ENCODE measurements at places on chromosomes 13 and 19.

- DNase-seq = no peak
Measured at GRCh38 chr13:44165889-44166496, 207.6 kb upstream of the SERP2 start.

DNA sequence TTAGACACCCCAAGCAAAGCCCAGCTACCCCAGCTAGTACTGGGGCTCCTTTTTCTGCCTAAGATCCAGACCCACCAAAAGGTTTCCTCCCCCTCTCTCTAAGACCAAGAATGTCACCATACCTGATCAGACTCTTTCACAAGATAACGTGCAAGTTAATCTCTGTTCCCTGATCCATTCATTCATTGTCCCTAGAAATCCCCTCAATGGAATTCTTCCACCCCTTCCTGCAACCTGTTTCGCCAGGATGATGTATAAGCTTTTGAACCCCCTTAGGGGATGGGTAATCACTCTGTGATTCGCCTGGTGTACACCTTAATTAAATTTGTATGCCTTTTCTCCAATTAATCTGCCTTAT, 17.3 kb upstream of the CLN5 start:
- DNase-seq = no peak

- DNase-seq = no peak
Measured at GRCh38 chr13:51101636-51102235, 9.3 kb downstream of the C13orf42 start.

DNA sequence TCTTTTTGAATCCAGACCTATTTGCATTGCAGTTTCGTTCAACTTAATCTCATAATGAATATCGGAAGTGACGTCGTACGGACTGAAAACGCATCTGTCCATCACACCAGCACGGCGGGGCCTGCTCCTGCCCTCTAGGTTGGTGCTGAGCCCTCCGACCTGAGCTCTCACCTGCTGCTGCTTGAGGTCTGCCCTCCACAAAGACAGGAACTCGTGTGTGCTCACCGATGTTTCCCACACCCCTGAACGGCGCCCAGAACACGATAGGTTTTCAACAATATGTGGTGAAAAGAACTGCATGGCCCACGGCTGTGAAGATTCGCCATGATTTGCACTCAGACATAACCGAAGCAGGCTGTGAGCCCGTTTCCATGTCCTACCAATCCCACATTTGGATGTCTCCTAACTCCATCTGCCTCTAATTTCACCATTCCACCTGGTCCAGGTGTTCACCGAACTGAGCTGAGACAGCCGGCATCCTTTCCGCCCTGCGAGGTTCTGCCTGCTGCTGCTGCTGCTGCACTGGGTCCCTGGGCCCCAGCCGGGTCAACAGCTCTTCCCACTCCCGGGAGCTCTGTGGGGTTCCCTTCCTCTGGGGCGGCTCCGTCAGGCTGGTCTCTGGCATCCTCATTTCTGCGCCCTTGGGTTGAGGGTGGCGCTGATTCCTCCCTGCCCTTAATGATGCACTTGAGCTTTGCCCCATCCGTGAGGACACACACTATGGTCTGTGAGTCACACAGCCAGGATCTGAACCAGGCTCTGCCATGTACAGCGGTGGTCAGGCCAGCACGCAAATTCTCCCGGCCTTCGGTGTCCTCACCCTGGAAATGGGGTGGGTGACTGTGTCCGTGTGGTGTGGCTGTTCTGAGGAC, 20.9 kb downstream of the GRTP1 start:
- no peak for DNase-seq

GRCh38 chr19:858868-859843, at the start of gene CFD:
Gene CFD (plus strand): TSS chr19:859664. CDS start chr19:859690, 26 bp downstream.
- no peak for DNase-seq

Data from EL (cell line).